ENCODE measurements at places on chromosomes 3 and 15.

DNA sequence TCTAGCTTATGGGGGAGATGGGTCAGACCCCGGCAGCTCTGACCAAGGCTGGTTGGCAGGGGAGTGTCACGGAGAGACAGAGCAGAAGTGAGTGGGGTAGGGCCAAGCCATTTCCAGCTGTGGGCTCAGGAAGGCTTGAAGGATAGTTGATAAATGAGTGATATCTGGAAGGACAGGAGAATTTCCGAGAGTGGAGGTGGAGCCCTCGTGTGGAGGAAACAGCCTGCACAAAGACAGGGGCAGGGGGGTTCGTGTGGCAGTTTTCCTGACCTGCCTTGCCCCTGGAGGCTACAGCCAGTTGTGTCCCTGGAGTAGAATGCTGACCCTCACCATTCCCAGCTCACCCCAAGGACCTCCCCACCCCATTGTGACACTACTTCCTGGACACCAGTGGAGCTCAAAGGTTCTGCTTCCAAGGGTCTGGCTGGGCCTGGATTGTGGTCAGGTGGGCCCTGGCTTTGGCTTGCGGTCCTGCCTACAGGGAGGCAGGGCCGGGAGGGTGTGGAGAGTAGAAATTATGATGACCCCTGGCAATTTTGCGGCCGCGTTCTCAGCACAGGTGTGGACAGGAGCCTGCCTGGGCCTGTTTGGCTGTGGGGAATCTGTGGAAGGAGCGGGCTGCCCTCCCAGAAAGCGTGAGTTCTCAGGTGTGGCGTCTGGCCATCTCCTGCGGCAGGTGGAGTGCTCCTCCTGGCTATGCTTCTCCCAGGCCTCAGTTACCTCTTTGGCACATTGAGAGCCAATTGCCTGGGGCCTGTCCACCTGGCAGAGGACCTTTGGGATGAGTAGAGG, at the start of gene SLC22A14:
Gene SLC22A14 (plus strand): TSS at position 400 of the 792 bp plus-strand sequence. CDS start 23,733 bp downstream, outside the sequence.
- no peak for DNase-seq

DNA sequence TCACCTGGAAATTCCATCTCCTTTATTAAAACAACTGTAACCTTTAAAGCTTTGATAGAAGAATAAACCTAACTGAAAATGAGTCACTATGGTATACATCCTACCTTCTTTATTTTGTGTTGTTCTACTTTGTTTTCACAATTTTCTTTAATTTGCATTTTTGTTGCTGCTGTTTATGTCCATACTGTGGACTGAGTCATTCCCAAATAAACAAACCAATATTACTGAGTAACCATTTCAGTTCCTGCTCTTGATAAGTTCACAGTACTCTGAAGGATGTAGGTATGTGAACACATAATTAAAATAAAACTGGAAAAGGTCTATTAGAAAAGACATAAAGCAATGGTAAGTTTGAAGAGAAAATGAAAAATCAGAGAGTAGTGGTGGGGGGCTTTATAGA, 528.5 kb upstream of the GOLIM4 start:
- no peak for DNase-seq

- no peak for DNase-seq
Measured at GRCh38 chr15:39942753-39943150, 8.8 kb downstream of the EIF2AK4 start.

DNA sequence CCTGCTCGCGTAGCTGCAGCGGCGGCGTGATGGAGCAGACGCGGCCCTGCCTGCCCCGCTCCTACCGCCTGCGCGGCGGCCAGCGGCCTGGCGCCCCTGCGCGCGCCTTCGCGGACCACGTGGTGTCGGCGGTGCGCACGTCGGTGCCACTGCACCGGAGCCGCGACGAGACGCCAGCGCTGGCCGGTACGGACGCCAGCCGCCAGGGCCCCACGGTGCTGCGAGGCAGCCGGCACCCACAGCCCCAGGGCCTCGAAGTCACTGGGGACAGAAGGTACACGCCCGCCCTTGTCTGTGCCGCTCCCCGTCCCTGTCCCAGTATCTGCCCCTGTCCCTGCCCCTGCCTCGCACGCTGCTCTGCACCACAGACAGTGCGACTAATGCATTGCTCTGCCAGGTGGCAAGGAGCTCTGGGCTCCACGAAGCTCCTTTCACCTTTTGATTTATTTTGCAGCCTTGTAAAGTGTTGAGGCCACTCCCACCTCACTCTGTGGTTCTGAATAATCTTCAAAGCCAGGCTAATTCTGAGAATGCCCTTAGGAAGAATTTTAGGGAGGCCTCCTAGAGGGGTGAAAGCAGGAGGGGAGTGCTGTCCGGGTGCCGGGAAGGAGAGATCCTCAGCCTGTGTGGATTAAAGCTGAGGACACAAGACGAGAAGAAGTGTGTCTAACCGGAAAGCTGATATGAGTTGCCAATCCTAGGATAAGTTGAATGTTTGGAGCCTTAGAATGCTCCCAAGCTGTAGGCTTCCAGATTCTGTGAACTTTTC, 100.0 kb downstream of the THSD4 start:
- DNase-seq = peak; percentile 53

DNA sequence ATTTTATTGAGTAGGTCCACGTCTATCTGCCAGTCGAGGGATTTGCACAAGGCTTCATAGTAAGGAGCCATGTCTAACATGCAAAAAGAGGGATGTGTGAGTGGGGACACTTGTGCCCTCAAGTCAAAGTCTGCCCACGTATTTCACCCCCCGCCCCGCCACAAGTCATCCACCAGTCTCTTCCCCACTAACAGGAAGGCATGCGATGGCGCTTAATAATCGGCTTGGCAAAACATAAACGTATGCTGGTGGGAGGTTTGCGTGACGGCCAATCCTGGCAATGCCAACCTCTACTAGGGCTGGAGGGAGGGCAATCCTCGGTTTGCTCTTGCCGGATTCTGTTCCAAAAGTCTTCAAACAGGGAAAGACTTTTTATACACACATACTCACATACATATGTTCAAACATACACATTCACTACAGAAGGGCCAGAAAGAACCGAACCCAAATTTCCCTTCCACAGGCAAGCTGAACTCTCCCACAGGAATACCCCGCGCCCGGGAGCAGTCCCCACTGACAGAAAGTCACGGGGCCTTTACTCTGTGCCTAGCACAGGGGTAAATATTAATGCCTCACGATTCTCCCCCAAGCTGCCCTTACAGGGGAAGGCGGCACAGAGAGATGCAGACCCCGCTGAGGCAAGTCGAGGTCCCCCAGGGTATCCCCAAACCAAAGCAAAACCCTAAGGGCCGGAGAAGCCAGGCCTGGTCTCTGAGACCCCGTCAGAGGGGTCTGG, 675 bp downstream of the PSMD6 start:
- peak; percentile 42 for DNase-seq

Measured in RPMI7951 (cell line).